Thoracic aorta (tissue), 2 donors: ENCODE measurements at places on chromosomes 7 and 10. TPM values are rescaled to one million over a fixed set of nuclear protein-coding genes. Genes with fewer than 3 reads are reported as not detected.
A peak's percentile ranks its signal among the peaks of the same experiment; 100 is the strongest.

- H3K4me3 ChIP-seq = no peak overlapping the region
- H3K27me3 ChIP-seq = no peaks in the 10 kb centered on the region
- H3K27ac ChIP-seq = no peak overlapping the region
- H3K4me1 ChIP-seq = no peaks in the 10 kb centered on the region
Observed at GRCh38 chr7:31488562-31489203, 25.2 kb upstream of the ITPRID1 start.

DNA sequence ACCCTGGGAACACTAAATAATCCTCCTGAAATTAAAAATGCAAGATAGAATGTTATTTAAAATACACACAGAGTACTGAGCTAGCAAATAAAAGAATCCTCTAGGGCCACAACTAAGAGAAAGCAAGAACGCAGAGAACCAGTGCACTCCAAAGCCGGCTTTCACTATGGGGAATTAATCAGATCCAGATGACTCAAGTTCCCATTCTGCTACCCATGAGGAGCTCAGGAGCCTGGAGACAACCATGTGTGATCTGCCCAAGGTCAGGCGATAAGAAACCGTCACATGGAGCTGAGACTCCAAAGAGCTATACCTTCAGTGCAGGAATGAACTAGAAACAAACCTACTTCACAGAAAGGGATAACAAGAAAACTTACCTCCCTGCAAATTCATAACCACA lies 19.5 kb upstream of the CYREN start:
- H3K27ac ChIP-seq = no peak overlapping the region
- H3K4me1 ChIP-seq = no peaks in the 10 kb centered on the region
- no peaks in the 10 kb centered on the region for H3K27me3 ChIP-seq

- H3K4me1 ChIP-seq = peaks cover 24% of the 10 kb centered on the region
- H3K4me3 ChIP-seq = no peak overlapping the region
- H3K36me3 ChIP-seq = no peaks in the 10 kb centered on the region
- H3K27me3 ChIP-seq = no peaks in the 10 kb centered on the region
Observed at GRCh38 chr10:17206210-17206709, 4.8 kb upstream of the TRDMT1 start.

GRCh38 chr10:88608052-88608732 lies 21.6 kb downstream of the LIPJ start:
- no peak overlapping the region for H3K4me3 ChIP-seq
- no peaks in the 10 kb centered on the region for H3K36me3 ChIP-seq
- no peak overlapping the region for H3K27ac ChIP-seq
- H3K27me3 ChIP-seq = no peaks in the 10 kb centered on the region

DNA sequence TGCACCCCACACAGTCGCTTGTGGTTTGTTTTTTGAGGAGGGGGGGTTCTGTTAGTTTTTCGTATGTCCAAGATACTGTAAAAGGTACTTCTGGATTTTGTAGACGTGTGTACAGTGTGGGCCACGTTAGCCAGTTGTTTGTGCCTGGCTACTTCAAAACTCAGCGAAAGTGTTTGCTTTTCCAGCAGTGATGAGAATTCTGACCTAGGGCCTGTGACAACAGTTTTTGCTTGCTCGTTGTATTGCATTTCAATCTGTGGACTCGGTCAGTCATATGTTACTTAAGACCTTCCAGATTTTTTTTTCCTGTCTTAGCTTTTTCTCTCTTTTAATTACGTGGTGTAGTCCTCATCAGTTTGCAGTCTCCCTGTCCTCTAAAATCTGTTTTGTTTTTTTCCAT lies 338.9 kb upstream of the GALNT17 start:
- H3K4me1 ChIP-seq = no peaks in the 10 kb centered on the region
- H3K27ac ChIP-seq = no peak overlapping the region
- peaks cover 33% of the 10 kb centered on the region for H3K36me3 ChIP-seq
- no peak overlapping the region for H3K4me3 ChIP-seq
- DNase-seq = no peak
- no peaks in the 10 kb centered on the region for H3K27me3 ChIP-seq

- no peak overlapping the region for H3K4me3 ChIP-seq
- no peaks in the 10 kb centered on the region for H3K27me3 ChIP-seq
- H3K36me3 ChIP-seq = no peaks in the 10 kb centered on the region
- no peak overlapping the region for H3K27ac ChIP-seq
- DNase-seq = no peak
Observed at GRCh38 chr10:95820363-95820762, 64.4 kb downstream of the ENTPD1 start.

- no peaks in the 10 kb centered on the region for H3K4me1 ChIP-seq
- H3K36me3 ChIP-seq = no peaks in the 10 kb centered on the region
- DNase-seq = no peak
- H3K27me3 ChIP-seq = no peaks in the 10 kb centered on the region
- H3K4me3 ChIP-seq = no peak overlapping the region
- no peak overlapping the region for H3K27ac ChIP-seq
Observed at GRCh38 chr10:61804414-61804813, 97.1 kb upstream of the ARID5B start.

GRCh38 chr10:79155301-79156081 lies 86.7 kb downstream of the ZMIZ1 start:
- peaks cover 78% of the 10 kb centered on the region for H3K4me1 ChIP-seq
- H3K27ac ChIP-seq = peak overlapping the region; percentile 97
- no peaks in the 10 kb centered on the region for H3K27me3 ChIP-seq
- no peak overlapping the region for H3K4me3 ChIP-seq
- no peaks in the 10 kb centered on the region for H3K36me3 ChIP-seq

GRCh38 chr10:92590623-92591549 lies 2.0 kb upstream of the KIF11 start:
- no peaks in the 10 kb centered on the region for H3K27me3 ChIP-seq
- DNase-seq = no peak
- H3K4me3 ChIP-seq = peak overlapping the region; percentile 76
- H3K36me3 ChIP-seq = no peaks in the 10 kb centered on the region
- peak overlapping the region; percentile 96 for H3K27ac ChIP-seq

- no peaks in the 10 kb centered on the region for H3K27me3 ChIP-seq
- H3K4me1 ChIP-seq = no peaks in the 10 kb centered on the region
- DNase-seq = no peak
- peak overlapping the region; percentile 27 for H3K27ac ChIP-seq
Observed at GRCh38 chr7:102431617-102432298, 1.6 kb upstream of the ORAI2 start.

The UCN3 gene
- not detected for total RNA-seq

The CLRN3 gene
- total RNA-seq = not detected

The CYP2E1 gene
- total RNA-seq = 2.9 TPM

The CTAGE6 gene
- 0.68 TPM for total RNA-seq

The PIK3CG gene
- 8.5 TPM for total RNA-seq
